Fibroblast of mammary gland (primary cell): ENCODE measurements at places on chromosomes 6 and 20.

DNA sequence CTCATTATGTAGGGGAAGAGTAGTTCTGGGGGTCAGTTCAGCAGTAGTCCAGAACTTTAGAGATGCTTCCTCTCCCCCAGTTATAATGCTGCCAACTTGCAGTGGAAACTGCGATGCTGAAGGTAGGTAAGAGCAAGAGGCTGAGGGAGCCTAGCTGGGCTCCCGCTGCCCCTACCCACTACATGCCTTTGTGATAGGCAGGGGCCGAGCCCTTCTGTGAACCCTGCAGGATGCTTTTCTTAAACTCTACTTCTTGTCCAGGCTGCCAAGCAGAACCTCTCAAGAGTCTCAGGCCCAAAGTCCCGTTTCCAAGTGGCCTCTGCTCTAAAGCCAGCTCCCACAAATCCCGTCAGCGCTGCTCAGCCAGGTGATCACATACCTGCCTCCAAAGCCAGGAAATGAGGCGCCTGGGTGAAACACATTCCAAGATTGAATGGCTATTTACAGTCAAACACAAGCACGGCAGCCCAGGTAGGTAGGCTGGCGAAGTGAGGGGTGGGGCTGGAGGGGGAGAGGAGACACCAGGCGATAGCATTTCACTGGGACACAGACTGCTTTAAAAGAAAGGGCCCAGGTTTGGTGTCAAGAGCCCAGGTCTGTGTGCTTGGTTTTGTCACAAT is 150.7 kb downstream of the CD24 start:
- no peak for DNase-seq

DNA sequence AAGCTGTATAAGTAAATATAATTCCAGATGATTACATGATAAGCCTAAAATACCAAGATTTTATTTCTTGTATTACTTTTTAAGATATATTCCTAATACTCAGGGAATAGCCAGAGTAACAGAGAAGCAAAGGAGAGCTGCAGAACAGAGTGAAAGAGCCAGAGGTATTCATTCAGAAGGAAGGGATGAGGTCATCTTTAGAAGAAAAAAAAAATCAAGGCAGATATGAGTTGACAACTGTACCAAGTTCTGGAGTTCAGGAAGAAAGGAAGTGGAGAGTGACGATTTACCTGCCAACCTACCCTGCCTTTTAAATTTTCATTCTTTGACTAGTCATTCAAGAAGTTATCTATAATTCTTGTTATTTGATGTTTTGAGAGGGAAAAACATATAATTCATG is 28.8 kb upstream of the NHSL1 start:
- no peak for DNase-seq

- peak; percentile 1 for DNase-seq
These were observed 72.0 kb upstream of the INSM1 start for GRCh38 chr20:20295621-20296498.

DNA sequence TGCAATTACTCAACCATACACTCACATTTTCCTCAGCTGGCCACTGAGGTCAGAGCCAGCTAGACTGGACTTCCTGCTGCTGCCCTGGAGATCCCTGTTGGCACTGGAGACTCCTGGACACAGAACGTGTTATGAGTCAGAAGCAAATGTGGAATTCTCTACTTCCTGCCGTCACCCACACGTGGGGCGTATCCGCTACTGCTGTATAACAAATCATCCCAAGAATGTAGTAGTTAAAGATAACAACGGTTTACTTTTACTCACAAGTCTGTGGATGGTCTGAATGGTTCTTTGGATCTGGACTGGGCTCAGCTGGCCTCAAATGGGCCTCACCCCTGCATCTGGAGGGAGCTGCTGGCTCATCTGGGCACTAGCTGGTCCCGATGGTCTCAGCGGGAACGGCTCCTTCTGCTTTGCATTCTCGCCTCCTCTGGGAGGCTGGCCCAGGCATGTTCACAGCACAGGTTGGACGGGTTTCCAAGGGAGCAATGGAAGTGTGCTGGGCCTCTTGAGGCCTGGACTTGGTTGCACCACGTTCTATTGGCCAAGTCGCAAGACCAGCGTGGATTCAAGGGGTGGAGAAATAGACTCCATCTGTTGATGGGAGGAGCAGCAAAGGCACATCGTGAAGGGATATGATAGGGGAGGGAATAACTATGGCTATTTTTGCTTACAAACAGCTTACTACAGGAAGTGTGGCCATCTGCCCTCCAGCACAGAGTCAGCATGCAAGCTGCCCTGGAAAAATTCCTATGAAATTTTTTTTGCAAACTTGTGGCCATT is 118.5 kb downstream of the SNX5 start:
- peak; percentile 99 for DNase-seq

DNA sequence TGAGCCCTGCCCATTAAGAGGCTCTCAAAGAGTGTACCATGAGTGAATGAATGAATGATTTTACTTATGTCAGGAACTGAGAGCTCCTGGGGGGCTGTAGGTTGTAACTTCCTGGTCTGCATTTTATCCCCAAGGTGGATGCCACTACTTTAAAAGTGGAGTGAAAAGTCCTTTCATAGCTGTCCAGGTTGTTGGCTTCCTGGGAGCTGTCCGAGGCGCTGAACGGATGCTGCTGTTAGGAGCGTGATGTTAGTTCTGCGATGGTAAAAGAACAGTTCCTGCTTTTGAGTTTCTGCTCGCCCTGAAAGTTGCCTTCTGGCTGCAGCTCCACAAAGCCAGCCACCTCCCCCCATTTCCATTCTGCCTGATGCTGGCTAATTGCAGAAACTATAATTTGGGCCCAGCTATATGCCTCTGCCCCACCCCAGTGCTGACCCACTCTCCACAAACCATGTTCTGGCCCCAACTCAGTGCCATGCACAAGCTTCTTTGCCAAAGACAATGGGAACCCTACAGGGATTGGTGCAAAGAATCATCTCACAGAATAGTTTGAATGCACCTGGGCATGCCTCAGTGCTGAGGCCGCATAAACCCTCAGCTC is 330.9 kb upstream of the CDH4 start:
- DNase-seq, result no peak

- peak; percentile 75 for DNase-seq
These were observed 90.8 kb upstream of the ELOVL5 start for GRCh38 chr6:53439556-53439955.
